NCI-H1105 treated with DMSO at 0.1 percent for 48 hours (cell line): ENCODE measurements at places on chromosomes 3 and 15.

- no peak for DNase-seq
Measured at GRCh38 chr15:75138016-75138999, 63.4 kb upstream of the C15orf39 start.

DNA sequence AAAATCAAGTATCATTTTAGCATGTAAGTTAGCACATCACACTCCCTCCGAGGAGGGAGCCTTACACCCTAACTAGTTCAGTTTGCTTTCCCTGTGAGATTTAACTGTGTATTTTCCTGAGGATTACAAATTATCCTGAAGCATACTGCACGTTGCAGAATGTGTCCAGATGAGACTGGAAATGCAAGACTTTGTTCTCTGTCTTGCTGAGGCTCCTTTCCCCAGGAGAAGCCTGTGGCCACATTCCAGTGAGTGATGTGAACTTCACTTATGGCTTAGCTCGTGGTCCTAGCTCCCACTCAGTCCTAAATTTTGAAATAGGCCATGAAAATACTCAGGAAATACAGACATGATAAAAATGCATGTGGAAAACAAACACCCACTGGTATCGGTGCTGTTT, 23.7 kb downstream of the PDZRN3 start:
- DNase-seq = no peak

DNA sequence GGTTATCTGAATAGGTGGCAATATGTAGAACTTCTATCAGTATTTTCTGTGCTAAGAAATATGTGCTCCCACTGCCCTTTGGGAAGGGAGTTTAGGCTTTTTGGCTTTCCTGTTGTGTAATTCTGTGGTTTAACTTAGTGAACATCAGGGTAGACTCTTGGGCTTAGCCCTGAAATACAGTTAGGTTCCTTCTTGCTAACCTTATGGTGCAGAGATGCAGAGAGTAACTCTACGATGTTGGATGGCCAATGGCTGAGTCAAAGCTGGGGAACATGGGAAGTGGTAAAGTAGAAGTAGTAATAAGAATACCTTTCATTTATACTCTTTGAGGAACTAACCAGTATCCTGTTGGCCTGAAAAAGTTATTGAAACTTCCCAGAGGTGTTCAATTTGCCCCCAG, 80.8 kb upstream of the IL12A start:
- DNase-seq = no peak

DNA sequence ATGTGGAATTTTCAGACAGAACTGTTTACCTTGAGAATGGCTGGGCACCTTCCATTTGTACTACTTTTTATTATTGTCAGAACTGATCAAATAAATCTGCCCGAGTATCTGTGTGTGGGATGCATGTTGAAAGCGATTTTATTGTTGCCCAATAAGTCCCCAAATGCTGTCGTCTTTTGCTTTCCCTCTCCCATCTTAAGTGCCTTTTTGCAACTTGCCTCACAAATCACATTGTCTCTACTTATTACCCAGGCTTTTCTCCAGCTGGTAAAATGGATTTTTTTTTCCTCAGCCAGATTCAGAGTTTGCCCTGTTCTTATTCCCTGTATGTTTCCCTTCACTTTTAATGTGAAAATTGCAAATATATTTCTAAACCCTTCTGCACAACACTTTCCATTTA, 163.1 kb downstream of the CNTN4 start:
- DNase-seq = no peak

DNA sequence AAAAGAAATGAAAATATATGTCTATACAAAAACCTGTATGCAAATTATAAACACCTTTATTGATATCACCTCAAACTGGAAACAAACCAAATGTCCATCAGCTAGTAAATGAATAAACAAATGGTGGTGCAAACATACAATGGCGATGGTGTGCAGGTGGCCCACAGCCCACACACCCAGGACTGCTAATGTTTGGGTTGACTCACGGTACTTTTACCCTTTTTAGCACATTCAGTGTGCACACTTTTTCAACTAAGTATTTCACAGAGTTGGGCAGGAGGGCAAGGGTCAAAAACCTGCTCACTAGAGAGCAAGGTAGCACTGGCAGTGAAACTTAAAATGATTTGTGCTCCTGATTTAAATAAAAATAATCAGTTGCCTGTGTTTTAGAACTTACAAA, 123.1 kb upstream of the BHLHE40 start:
- DNase-seq = no peak

DNA sequence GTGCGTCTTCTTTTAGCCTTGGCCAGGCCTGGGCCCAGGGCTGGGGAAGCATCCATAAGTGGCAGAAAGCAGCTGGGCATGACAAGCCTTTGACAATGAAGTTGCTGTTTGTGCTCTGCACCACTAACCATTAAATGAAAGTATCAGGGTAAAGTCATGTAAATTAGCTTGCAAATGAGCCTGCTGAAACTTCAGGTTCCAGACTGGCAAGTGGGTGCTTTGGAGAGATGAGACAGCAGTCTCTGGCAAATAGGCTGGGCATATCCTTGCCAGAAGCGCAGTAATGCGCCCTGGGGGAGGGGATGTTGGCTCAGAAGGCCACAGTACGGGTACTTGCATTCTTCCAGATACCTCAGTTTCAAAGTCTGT, 40.7 kb downstream of the RAB6B start:
- no peak for DNase-seq

DNA sequence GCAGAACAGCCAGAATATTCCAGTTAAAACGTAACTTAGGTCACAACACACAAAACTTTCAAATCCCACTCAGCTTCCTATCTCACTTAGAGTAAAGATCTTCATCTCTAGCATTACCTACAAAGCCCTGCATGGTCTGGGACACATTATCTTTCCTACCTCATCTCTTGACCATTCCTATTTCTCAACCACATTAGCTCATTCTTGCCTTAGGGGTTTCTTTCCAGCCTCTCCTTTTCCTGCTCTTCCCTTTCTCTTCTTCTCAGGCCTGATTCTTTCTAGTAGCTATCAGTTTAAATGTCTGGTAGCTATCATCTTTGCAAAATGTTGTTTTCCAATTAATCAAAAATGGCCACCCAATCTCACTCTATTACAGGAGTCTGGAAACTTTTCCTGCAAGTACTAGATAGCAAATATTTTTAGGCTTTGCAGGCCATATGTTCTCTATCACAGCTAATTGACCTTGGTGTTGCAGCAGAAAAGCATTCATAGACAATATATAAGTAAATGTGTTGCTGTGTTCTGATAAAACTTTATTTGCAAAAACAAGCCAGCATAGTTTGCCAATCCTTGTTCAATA, 15.1 kb upstream of the CBLB start:
- no peak for DNase-seq

DNA sequence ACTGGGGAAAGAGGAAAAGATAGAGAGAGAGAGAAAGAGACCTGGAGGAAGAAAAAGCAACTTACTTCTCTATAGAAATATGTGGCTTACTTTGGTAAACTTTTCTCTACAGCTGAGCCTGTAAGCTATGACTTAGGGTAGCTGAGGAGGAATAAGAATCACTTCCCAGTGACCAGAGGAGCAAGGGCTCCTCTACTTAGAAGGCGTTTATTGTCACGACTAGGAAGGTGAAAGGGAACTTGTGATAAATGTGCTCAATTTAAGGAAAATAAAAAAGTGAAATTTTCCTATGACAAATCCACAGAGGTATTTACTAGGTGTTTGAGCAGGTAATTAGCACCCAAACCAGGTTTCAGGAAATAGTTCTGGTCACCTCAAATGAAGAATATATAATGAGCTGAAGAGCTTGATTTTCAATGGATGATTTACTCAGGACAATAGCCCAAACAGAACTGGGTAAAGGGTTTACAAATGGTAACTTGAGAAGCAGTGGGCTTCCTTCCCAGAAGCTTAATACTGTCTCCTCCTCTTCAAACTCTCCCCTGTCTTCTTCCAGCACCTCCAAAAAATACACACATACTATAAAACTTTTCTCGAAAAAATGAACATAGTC, 46.1 kb downstream of the SOX2 start:
- peak; percentile 23 for DNase-seq

GRCh38 chr3:58524326-58524888, 12.6 kb downstream of the ACOX2 start:
- no peak for DNase-seq

- no peak for DNase-seq
Measured at GRCh38 chr3:126024049-126024854, 55.3 kb downstream of the ROPN1B start.

DNA sequence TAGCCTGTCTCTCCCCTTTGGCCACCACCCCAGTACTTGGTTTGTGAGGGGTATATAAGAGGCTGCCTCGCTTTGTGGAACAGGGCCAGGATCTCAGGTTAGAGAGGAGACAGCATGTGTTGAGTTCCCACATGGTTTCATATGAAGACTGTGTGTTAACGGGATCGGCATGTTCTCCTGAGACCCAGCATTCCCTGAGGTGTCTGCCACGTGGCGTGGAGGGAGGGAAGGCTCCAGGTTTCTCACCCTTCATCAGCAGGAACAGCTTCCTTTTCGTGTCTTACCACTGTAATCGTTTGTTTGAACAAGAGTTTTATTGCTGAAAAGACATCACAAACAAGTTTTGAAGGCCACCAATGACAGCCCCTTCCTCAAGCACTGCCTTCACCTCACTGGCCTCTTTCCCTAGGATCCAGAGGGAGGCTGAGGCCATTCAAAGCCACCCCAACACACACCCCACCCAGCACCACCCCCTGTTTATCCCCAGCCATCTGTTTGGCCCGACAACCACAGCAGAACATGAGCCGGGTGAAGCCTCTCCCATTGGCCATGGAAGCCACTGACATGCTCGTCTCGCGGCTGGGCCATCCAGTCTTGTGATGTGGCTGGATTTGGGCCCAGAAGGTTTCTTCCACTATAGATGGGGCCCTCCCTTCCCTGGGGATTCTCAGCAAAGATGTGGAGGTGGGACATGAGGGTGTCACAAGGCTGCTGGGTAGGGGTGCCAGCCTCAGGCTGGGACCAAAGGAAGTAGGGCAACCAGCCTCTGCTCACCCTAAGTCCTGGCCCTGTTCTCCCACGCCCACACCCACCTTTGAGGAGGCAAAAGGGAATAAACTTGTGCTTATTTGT, 10.0 kb downstream of the BHLHE40 start:
- DNase-seq = no peak
